GM23248 (cell line): ENCODE measurements at places on chromosomes 11 and 22.

DNA sequence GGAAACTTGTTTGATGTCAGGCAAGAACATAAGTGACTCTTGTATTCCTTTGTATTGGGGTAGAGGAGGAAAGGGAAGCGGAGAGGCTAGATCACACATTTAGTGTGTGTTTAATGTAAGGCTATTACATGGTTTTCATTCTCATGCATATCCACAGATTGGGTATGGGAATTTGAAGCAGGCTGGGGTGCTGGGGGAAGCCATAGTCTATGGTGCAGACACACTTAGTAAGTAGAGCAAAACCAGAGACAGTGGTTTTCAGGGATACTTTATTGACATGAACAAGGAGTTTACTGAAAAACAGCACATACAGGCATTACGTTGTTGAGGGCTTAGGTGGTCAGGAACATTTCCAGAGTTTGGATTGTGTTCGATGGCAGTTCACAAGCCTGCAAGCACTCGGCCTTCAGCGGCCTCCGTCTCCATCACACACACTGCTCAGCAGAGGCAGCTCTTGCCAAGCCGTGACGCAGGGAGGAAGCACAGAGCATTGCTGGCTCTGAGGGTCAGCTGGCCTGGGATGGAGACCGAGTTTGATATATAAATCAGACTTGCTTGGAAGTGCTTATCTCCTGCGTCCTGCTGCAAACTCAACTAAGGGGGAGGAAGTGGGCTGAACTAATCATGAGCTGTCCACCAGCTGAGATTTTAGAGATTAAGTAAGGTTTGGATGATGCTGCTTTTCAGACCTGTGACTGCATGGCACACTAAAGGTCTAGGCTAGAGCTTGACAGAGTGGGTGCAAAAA is 25.3 kb downstream of the SCN3B start:
- DNase-seq, result peak; percentile 80

- peak; percentile 73 for DNase-seq
Measured at GRCh38 chr11:78798663-78799062, 224.0 kb upstream of the NARS2 start.

DNA sequence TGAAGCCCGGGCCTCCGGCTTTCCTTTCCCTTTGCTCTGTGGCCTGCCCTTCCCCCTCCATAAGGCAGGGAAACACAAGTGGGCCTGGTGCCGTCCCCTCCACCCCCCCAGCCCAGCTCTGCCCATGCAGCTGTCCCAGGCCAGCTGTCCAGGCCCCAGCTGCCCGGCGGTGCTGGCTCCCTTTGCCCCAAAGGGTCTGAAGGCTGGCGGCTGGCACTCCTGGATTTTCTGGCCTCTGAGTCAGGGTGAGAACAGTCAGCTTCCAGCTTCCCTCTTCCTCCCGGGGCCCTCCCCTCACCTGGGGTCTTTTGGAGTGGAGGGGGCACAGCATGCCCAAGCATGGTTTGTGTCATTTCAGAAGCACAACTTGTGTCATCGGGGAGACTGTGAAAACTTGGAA is 27.8 kb downstream of the CD82 start:
- no peak for DNase-seq

- no peak for DNase-seq
Measured at GRCh38 chr11:46729110-46730027, 10.4 kb downstream of the F2 start.

- no peak for DNase-seq
Measured at GRCh38 chr11:69192301-69192721, 36.6 kb downstream of the SMIM38 start.

GRCh38 chr11:37605229-37605628 is 1007.2 kb upstream of the RAG2 start:
- no peak for DNase-seq

DNA sequence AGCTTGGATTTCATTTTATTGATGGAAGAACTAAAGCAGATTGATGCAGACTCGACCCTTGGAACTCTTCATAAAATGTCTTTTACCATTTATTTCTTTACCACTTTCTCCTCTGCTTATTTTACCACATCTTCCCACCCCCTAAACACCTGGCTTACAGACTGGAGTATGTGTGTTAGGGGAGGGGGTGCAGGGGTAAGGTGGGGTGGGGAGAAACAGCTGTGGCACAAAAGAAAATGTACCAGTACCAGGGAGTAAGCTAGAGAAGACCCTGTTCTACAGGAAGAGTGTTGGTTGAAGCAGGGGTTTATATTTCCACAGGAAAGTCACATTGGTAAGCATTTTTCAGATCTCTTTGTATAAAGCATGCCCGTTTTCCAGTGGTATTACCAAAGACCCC is 312.7 kb upstream of the MTNR1B start:
- DNase-seq, result no peak

DNA sequence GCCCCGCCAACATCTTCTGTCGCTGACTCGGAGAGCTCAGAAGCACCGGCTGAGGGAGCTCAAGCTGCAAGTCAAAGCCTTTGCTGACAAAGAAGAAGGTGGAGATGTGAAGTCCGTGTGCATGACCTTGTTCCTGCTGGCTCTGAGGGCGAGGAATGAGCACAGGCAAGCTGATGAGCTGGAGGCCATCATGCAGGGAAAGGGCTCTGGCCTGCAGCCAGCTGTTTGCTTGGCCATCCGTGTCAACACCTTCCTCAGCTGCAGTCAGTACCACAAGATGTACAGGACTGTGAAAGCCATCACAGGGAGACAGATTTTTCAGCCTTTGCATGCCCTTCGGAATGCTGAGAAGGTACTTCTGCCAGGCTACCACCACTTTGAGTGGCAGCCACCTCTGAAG is 6.7 kb downstream of the RAG1 start:
- no peak for DNase-seq

DNA sequence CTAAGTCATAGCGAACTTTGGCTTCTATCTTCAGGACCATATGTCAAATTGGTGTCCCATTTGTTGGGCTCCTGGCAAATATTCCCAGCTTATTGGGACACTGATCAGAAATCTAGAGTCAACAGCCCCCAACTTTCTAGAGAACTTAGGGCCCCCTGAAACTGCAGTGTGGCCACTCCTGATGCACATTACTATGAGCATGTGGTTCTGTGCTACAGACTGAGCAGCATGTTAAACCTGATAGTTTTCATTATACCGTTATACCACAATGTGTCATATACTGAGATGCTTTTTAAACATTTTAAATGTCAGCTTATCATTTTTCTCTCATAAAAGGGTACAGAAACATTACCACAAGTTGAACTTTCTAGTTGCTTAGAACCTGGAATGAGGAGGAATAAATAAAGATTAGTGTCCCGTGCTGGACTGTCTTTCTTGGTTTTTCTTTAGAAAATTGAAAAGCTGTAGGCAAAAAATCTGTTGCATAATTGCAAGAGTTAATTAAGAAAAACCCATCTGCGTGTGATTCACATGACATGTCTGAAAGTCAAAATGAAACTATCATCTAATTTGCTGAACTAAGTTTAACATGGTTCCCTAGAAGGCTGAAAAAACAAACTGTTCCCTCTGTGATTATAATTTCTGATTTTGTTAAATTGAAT is 16.4 kb upstream of the CTSC start:
- DNase-seq, result no peak

GRCh38 chr22:36193577-36193976 is 8.0 kb downstream of the APOL4 start:
- no peak for DNase-seq

- DNase-seq, result peak; percentile 74
Measured at GRCh38 chr11:44556735-44557409, 8.6 kb upstream of the CD82 start.
